ENCODE measurements at places on chromosomes 4 and X.

- DNase-seq = no peak
These were observed 2.9 kb downstream of the TMSB4X start for GRCh38 chrX:12977761-12978204.

GRCh38 chrX:129188231-129188630 is 335.1 kb downstream of the SMARCA1 start:
- DNase-seq = no peak

DNA sequence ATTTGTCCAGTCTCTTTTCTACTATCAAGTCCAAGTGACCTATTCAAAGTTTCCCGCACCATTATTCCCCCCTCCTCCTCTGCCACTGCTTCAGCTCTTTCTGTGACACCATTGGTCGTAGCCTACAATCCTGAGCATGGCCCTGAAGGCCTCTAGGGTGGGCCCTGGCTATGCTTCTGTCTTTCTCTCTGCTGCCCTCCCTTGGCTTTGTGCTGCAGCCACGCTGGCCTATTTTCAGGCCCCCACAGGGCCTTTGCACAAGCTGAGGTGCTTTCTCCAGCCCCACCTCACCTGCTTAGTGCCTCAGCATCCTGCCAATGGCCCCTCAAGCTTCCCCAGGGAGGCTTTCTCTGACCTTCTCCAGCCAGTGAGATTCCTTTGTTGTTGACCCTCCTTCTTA is 156.5 kb downstream of the NHS start:
- no peak for DNase-seq

GRCh38 chr4:101205916-101206315 is 141.4 kb downstream of the PPP3CA start:
- DNase-seq = peak; percentile 31

GRCh38 chr4:74755486-74755885 is 38.8 kb downstream of the BTC start:
- no peak for DNase-seq

- no peak for DNase-seq
These were observed 11.4 kb downstream of the WDFY3 start for GRCh38 chr4:84954982-84955567.

Measured in fibroblast of skin of abdomen (primary cell).